MCF 10A (cell line): ENCODE measurements at places on chromosomes 7 and 10. TPM values are rescaled to one million over a fixed set of nuclear protein-coding genes. Genes with fewer than 3 reads are reported as not detected.

The DEPP1 gene
- total RNA-seq = 0.76 and 0.84 TPM in 2 replicates

The ACTL6B gene
- total RNA-seq = not detected in 2 replicates

The ST7 gene
- 14.8 and 18.5 TPM in 2 replicates for total RNA-seq

- H3K4me1 ChIP-seq = no peaks in the 10 kb centered on the region
- H3K36me3 ChIP-seq = no peaks in the 10 kb centered on the region
- no peak overlapping the region for H3K27ac ChIP-seq
- H3K4me3 ChIP-seq = no peak overlapping the region
These were observed 495.1 kb downstream of the SUGCT start for GRCh38 chr7:40629891-40630290.

DNA sequence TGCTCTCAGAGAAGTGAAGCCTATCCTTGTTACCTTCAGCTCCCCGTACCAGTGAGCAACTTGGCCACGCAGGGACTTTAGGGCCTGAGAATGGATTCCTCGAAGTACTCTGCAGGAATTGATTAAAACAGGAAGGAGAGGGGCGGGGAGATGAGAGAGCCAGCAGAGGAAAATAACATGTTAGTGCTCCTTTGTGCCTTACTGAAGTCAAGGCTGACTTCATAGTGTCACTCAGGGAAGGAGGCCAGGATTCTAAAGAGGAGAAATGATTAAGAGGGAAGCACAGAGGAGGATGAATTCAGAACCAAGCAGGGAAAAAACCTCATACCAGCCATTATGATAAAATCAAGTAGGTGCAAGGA is 195.6 kb upstream of the RHOBTB1 start:
- H3K4me3 ChIP-seq = no peak overlapping the region
- no peak overlapping the region for H3K27ac ChIP-seq
- DNase-seq = no peak
- no peaks in the 10 kb centered on the region for H3K27me3 ChIP-seq
